Mammary epithelial cell (primary cell): ENCODE measurements at places on chromosomes 12 and 14. TPM values are rescaled to one million over a fixed set of nuclear protein-coding genes. Genes with fewer than 3 reads are reported as not detected.
A peak's percentile ranks its signal among the peaks of the same experiment; 100 is the strongest.

- peak; percentile 24 for DNase-seq
Observed at GRCh38 chr14:99322731-99323599, 51.0 kb upstream of the BCL11B start.

DNA sequence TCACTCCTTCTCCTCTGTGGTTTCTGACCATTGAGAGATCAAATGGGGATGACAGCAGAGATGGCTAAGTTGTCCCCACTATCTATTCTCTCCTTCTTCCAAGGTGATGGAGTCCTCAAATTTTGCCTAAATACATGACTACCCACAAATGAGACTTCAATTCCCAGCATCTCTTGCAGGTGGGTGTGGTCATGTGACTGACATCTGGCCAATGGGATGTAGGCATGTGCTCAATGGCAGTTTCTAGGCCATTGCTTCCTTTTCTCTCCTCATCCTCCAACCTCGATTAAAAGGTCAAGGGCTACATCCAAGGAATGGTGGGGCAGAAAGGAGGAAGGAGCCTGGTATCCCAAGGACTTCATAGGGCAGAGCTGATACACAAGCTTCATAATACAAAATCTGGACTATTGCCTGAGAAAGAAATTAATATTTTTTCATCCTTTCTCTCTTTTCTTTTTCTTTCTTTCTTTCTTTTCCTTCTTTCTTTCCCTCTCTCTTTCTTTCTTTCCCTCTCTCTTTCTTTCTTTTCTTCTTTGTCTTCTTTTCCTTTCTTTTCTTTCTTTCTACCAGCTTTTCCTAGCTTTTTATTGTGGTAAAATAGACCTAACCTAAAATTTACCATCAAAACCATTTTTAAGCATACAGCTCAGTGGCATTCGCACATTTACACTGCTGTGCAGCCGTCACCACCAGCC lies 100.9 kb upstream of the PRB2 start:
- no peak for DNase-seq

DNA sequence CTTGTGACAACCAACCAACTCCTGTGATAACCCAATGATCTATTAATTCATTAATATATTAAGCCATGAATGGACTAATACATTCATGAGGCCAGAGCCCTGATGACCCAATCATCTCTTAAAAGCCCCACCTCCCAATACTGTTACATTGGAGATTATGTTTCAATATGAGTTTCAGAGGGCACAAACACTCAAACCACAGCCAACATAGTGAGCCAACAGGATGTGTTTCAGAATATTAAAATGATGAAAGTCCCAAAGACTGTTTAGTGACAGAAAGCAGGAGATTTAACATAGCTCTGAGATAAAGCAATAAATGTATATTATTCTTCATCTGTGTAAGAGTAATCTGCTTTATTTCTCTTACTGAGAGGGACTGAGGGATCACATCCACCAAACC lies 71.7 kb downstream of the PTPRO start:
- DNase-seq = no peak

DNA sequence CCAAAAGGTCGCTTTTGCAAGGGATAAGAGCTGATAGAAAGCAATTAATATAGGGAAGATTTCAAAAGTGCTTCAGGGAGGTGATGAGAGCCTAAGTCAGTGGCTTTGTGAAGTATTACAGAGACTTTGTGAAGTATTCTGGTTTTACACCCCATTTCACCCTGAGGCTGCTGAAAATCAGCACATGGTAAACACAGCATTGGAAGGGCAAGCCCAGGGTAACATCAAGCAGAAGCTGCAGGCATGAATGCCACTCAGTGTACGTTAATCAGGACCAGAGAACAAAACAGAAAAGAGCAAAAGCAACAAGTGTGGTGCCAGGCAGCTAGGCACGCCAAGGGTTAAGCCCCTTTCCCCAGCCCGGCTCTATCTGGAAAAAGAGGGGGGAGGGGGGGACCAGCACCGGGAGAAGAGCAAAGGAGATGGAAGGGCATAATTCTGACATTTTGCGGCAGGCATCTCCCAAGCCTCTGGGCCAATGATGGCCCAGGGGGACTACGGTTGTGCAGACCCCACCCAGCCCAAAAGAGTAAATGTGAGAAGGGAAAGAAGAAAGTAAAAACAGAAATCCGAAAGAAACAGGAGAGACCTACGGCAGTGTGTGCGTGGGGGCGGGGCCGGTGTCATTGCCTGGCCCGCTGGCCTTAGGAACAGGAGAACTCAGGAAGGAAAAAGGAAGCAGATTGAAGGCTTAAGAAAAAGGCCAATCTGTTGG lies 58.9 kb downstream of the DHRS2 start:
- DNase-seq = no peak

GRCh38 chr12:66269757-66270383 lies 32.4 kb upstream of the HELB start:
- peak; percentile 48 for DNase-seq

- DNase-seq = peak; percentile 47
Observed at GRCh38 chr12:44930972-44931600, 55.0 kb upstream of the NELL2 start.

- DNase-seq = no peak
Observed at GRCh38 chr12:7793211-7793610, 4.0 kb downstream of the NANOG start.

DNA sequence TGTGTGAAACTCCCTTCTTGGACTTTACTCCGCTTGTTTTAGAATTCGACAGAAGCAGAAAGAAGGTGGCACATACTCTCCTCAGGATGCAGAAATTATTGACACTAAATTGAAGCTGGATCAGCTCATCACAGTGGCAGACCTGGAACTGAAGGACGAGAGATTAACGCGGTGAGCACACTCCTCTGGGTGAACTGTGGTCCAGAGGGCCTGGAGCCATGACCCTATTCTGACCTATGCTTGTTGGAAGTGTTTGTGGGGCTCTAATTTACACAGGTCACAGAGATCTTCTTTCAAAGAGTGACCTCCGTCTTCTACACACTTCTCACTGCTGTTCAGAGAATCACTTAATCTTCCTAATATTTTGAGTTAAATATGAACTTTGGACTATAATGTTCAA lies 72.5 kb upstream of the MYF6 start:
- no peak for DNase-seq

DNA sequence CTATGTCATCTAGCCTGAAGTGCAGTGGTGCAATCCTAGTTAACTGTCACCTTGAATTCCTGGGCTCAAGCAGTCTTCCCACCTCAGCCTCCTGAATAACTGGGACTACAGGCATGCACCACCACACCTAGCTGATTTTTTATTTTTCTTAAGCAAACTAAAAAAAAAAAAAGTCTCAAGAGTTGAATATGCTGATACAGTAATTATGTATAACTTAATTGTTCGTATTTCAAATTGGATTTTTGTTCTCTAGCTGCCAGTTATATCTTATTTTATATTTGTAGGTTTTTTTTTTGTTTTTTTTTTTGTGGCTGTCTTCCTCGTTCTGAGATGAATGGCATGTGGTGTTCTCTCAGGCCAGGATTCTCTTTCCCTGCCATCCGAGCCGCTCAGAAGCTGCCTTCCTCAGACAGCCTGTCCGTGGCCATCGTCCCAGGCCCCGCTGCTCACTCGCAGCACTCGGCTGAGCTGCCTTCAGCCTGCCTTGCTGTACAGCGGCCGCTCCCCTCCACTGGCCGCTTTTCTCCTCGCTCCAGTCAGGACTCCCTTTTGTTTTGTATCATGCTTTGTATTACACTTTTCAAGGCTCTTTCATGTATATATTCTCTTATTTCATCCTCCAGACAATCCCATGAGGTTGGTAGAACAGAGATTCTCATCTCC lies 53.3 kb downstream of the WDR20 start:
- no peak for DNase-seq

DNA sequence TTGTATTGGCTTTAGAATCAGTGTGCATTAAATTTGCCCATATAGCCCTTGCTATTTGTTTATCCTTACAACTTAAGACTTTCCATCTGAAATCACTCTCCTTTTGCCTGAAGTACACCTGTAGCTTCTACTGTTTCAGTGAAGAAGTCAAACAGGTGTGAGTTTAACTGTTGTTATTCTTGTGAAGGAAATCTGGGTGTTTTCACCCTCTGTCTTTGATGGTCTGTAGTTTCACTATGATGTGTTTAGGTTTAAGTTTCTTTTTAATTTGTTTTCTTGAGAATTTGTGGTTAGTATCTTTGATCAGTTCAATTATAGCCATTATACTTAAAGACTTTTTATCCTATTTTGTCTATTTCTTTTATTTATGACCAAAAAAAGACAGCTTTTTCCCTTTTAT lies 68.9 kb upstream of the BBS10 start:
- DNase-seq = no peak

DNA sequence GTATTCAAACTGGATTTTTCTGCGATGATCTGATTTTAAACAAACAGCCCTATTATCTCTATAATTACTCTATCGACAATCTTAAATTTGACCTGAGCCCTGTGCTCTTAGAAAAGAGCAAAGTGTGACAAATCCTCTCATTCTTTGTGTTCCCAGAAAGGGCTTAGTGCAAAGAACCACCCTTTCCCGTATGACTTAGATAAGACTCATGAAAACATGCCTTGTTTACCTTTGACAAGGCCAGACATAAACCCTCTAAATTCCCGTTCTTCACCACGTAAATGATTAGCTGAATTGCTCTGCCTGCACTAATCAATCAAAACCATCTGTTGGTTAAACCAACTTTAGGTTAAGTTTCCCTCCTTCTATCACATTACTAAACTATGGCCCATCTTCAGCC lies 285.7 kb upstream of the SEL1L start:
- no peak for DNase-seq

DNA sequence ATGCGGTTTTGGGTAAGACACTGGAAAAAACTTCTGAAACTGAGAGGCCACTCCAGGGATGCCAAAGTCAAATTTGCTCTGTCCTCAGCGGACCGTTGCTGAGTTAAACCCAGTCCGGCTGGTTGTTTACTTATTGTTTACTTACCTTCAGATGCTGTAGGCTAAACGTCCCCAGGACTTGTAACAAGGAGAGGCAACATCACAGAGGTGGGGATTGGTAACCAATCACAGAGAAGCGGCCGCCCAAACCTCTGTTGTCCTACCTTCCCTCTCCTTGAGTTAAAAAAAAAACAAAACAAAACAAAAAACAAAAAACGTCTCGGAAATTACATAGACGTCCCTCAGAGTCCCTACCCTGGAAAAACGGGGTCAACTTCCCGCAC lies 380 bp downstream of the ANO2 start:
- DNase-seq = no peak

GRCh38 chr14:77130386-77130785 lies 11.2 kb downstream of the ZDHHC22 start:
- no peak for DNase-seq

DNA sequence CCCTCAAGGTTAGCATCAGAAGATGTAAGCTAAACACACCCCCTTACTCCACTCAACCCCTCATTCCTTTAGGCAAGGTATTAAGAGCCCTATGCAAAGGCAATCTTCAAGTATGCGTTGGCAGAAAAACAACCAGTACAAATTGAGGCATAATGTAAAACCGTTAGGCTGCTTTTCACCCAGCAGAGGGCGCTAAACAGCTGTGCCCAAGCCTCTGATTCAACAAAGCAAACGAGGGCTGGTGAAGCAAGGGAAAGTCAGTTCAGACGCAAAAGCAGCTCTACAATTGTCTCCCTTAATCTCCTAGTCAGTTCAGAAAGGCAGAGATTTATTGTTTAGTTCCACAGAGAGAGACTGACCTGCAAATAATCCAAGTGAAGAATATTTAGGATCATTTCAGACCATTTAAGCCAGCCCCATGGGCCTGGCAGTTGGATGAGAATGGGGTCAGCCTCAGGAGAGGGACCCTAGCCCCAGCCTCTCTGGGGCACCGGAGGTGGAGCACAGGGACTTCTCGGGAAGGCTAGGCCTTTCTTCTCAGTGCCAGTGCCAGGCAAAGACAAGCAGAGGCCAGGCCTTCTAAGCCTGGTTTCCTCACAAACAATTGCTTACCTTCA lies 23.5 kb downstream of the DCAF5 start:
- DNase-seq = peak; percentile 67

GRCh38 chr12:85527192-85527591 lies 247.2 kb downstream of the ALX1 start:
- DNase-seq = no peak

GRCh38 chr12:111636209-111636945 lies 37.3 kb upstream of the ATXN2 start:
- no peak for DNase-seq

DNA sequence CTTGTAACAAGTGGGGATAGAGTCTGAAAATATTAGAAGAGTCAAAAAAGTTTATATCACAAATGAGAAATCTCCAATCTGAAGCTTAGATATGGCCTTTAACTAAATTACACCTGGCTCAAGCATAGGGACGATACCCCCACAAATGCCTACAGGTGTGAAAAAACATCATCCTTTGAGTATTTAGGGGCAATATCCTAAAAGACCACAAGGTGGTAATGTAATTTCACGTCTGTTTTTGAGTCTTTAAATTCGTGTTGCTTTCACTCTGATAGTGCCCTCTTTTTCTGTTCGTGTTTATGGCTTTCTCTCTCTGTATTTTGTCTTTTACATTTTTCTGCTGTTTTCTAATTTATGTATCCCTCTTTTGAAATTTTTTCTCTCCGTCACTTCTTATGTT lies 84.3 kb downstream of the ETNK1 start:
- DNase-seq = peak; percentile 24

- DNase-seq = no peak
Observed at GRCh38 chr14:93926245-93926872, 785 bp upstream of the FAM181A start.

GRCh38 chr12:5571115-5571514 lies 139.2 kb downstream of the NTF3 start:
- no peak for DNase-seq

DNA sequence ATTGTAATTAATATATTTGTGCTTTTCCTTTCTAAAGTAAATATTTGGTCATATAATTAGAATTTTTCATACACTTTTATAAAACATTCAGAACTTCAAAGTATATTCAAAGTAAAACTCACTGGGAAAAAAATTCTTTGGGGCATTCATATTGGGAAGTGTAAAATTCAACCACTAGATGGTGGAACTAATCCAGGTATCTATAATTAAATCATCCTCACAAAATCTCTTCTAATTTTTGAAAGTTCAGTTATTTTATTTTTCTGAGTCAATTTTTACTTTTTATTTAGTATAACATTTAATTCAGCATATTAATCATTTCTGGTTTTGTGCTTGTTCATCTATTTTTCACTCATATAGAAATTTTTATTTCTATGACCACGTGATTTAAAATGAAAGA lies 81.0 kb downstream of the NTS start:
- DNase-seq = no peak

DNA sequence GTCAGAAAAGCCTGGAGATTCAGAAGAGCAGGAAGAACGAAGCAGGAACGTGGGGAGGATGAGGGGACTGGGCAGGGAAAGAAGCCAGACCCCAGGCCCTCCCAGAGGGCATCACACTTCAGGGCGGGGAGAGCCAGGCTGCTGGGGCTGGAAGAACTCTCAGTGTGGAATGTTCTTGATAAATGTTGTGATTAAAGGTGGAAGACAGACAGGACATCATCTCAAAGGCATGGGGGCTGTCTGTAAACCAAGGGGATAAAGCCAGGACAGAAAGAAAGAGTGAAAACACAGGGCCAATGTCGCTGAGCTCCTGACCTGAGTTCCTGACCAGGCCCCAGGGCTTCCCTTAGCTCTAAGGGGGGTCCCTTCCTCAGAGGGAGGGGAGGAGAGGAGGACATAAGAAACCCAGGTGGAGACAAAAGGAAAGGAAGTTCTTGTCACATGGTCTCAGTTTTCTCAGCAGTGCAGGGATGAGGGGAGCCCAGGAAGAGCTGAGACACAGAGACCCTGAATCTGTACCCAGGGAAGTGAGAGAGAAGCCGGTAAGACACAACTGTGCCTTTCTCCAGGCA lies 56.3 kb downstream of the SETD3 start:
- DNase-seq = no peak

Gene EIF2S3B
- total RNA-seq = 0.80 and 1.4 TPM in 2 replicates

Gene RTN1
- 0.17 TPM for total RNA-seq

Gene KRT72
- total RNA-seq = not detected

Gene TM9SF1
- 50.9 and 59.9 TPM in 2 replicates for total RNA-seq

Gene BHLHE41
- total RNA-seq = 9.9 and 18.1 TPM in 2 replicates

Gene RHOJ
- 3.0 and 4.5 TPM in 2 replicates for total RNA-seq
